ENCODE measurements at places on chromosomes 6 and 20.

GRCh38 chr20:49320460-49320859 is 42.6 kb upstream of the ZNFX1 start:
- DNase-seq, result no peak

DNA sequence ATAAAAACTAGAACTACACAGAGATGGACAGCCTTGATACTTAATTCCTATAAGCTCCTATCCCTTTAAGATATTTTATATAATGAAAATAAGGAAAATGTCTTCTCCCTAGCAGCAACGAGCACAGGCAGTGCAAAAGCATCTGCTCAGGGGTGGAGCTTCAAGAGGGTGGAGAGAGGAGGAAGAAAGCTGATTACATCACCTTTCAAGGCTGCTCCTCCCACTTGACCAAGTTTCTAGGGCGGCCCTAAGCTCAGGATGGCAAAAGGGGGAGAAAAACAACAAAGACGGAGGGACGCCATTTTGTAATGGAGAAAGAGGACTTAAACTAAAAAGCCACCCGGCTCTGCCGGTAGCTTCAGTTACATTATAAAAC is 2.2 kb downstream of the PPP1R10 start:
- DNase-seq, result peak; percentile 94

- DNase-seq, result no peak
Observed at GRCh38 chr20:53079828-53080686, 107.9 kb downstream of the TSHZ2 start.

- no peak for DNase-seq
Observed at GRCh38 chr6:158060455-158061360, 79.0 kb downstream of the SYNJ2 start.

DNA sequence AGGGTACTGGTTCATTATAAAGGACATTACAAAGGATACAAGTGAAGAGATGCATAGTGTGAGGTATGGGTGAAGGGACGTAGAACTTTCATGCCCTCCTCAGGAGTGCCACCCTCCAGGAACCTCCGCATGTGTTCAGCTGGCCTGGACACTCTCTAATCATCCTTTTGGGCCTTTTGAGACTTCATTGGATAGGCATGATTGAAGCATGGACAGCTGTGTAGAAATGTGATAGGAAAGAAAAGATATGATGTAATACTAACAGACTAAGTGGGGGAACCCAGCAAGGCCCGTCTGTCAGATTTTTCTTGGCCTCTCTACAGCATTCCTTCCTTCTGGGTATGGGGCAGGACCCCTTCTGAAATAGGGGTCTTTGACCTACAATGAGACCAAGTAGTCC is 31.1 kb downstream of the DOP1A start:
- DNase-seq, result no peak

GRCh38 chr20:57225197-57225733 is 41.2 kb downstream of the BMP7 start:
- no peak for DNase-seq

- DNase-seq, result no peak
Observed at GRCh38 chr6:15074806-15075205, 171.1 kb upstream of the JARID2 start.

DNA sequence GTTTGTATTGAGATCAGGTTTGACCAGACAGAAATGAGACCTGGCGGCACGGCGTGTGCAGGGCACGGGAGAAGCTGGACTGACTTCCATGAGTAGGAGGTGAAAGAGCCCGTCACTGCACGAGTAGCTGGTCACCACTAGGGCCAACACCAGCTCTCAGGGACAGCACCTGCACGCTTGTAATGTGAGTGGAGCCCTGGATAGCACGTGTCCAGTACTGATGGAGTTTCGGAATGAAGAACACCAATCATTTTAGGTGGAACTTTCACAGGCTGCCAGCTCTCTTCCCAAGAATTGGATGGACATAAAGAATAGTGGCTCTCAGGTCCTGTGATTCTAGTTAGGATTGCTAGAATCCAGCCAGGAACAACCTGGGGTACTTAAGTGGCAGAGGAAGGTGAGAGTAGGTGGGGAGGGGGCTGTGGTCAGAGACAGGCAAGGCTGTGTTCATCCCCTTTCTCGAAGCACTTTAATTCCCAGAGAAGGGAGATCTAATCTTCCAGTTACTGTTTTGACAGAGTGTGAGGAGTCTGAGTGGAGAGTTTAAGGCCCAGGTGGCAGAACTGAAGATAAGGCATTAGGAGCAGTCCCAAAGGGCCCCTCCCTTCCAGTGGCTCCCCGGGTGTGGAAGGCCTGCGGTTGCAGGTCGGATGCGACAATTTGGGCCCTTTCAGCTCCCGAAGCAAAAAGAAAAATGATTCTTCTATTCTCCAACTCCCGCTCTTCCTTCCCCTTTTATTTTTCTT is 314.8 kb downstream of the QKI start:
- DNase-seq, result no peak

GRCh38 chr6:55678330-55679224 is 99.6 kb upstream of the HMGCLL1 start:
- DNase-seq, result no peak

DNA sequence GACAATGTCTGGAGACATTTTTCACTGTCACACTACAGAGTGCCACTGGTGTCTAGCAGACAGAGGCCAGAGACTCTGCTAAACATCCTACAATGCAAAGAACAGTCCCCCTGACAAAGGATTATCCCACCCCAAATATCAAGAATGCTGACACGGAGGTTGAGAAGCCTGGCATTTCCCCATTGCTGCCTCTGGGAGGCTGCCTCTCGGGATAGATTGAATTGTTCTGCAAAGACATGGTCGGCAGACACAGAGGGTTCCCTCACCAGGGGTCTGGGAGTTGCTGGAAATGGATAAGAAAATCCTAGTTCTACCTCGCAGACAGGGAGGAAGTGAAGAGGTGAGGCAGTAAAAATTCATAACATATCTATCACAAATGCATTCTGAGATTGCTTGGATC is 166.4 kb upstream of the AGPAT4 start:
- DNase-seq, result no peak

- no peak for DNase-seq
Observed at GRCh38 chr6:143838395-143838794, 4.7 kb upstream of the LTV1 start.

DNA sequence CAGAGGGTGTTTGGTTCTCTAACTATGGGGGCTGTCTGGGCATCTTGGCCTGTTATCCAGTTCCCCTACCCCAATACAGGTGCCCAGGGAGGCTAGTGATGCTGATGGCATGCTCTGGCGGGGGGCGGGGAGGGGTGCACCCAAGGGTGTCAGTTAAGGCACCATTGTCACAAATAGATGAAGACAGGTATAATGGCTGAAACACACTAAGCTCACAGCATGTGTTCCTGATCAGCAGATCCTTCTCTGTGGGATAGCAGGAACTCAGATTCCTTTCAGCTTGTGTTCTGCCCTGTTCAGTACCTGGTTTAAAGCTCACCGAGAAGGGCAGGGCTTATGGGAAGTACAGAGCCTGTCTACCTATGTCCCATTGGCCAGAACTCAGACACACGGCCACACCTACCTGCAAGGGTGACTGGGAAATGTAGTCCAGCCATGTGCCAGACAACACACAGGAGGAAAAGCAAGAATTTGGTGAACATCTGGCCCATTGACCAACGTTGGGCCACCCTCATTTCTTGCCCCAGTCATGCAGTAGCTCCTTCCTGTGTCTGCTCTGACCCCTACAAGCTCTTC is 3.4 kb upstream of the RSPO4 start:
- peak; percentile 43 for DNase-seq

DNA sequence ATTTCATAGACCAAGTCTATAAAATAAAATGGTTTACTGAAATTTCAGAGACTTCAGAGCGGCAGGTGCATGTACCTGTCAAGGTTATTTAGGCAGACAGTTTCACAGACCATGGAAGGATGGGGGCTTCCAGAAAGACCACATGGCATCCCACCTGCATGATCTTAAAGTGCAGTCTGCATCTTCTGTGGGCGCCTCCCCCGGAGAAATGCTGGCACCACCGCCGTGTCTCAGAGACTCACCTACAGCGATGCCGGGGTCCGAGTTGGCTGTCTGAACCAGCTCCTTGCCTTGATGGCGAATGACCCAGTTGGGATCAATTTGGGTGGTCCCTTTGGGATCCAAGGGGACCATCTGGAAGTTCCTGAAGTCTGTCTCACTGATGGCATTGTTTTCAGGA is 30.6 kb downstream of the THBS2 start:
- DNase-seq, result peak; percentile 30

DNA sequence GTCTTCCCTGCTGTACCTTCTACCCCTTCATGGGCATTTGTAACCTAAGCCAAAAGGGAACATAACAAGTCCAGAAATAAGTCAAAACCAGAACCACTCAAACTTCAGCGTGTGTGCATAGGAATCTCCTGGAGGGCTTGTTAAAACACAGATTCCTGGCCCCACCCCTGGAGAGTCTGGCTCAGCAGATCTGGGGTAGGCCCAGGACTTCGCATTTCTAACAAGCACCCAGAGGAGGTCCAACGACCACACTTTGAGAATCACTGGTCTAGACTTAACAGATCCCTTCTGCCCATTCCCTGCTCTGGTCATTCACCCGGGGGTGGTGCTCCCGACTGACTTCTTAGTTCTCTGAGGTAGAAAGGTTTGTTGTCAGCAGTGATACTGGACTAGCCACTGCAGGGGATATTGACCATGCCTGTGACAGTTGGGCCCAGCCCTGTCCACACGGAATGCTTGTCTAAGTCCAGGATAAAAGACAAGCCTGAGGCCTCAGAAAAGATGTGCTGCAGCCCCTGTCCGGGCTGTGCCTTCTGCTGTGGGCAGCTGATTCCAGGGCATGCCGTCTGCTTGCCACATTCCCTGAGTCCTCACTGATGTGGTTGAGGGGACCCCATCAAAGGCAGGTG is 68.6 kb downstream of the SYNJ2 start:
- DNase-seq, result no peak

DNA sequence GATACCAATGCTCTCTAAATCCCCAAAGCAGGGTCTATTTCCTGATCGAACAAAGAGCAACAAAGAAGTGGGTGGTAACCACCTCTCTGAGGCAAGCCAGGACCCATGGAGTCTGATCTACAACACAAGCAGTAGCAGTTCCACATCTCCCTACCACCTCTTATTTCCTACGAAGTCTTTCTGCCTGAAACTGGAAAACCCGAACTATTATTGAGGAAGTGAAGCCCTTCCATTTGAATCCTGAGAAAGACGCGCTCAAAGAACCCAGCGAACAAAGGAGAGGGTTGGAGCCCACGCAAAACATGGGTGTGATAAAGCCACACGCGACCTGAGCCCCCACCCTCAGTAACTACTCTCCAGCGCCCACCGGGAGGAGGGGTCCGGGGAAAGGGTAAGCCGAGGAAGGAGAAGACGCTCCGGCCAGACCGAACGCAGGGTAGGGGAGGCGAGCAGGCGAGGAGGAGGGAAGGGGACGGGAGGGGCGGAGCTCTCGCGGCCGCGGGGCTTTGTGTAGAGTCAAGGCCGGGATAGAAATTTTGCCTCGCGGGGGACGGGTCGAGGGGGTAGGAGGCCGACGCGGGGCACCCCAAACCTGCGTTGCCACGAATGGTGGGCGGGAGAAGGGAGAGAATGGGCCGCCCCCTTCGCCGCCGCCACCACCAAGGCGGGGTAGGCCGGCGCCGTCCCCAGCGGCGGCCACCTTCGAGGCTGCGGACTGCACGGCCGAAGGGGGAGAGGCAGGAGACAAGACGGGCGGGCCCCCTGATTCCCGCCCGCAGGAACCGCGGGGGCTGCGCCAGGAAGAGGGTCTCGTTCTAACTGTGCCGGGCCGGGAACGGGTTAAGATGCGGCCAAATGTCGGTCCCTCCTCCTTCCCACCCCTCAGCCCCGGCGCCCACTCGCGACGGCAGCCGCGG is 802 bp downstream of the HDAC2 start:
- DNase-seq, result peak; percentile 68

DNA sequence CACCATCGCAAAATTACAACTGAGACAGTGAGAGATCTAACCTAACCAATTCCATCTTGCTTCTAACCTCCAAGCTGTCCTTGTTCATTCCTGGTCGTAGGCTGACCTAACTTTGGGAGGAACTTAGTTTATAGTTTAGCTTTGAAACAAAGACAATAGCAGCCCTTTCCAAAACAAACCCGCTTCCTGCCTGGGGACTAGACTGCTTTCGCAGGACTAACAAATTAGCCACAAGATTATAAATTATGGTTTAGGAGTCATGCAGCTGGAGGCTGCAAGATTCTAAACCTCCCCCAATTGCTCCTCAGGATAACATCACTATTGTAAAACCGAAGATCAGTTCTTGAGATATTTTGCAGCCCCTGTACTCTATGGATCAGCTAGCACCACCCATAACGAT is 63.2 kb downstream of the TRIM27 start:
- no peak for DNase-seq

GRCh38 chr20:51211191-51211590 is 188.3 kb upstream of the KCNG1 start:
- DNase-seq, result no peak

- no peak for DNase-seq
Observed at GRCh38 chr6:82720992-82721391, 344.6 kb downstream of the UBE3D start.

DNA sequence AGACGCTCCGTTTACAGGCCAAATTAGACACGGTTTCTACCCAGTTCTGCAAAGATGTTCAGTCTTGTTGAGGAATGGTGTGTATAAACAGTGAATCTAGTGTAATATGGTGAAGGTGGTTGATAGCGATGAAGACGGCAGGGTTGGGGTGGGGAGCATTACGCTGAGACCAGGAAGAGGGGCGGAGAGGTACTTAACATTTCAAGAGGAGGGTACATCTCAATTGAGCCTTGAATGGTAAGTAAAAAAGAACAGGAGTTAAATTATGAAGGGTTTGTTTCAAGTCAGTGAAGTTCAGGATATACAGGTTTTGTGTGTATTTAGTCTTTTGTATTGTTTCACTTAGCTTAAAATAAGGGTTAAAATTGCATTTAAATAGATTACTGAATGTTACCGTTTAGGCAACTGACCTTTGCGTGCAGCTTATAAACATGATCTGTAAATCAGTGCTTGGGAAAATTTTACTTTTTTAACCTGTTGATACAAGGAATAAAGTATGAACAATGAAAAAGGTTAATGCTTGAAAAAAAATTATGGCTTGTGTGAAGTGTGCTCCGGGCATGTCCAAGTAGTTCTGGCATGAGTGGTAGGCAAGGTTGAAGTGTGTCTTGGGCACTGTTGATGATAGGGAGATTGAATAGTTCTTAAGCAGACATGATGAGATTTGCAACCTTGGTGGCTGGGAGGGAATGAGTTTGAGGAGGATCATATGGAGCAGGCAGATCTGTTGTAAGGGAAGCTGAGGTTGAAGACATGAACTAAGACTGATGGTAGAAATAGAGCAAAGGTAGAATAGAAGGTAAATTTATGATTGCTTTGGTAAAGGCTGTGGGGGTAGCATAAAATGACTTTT is 842 bp downstream of the POLR1C start:
- DNase-seq, result no peak

GRCh38 chr6:156780102-156780641 is 3.0 kb downstream of the ARID1B start:
- peak; percentile 78 for DNase-seq

DNA sequence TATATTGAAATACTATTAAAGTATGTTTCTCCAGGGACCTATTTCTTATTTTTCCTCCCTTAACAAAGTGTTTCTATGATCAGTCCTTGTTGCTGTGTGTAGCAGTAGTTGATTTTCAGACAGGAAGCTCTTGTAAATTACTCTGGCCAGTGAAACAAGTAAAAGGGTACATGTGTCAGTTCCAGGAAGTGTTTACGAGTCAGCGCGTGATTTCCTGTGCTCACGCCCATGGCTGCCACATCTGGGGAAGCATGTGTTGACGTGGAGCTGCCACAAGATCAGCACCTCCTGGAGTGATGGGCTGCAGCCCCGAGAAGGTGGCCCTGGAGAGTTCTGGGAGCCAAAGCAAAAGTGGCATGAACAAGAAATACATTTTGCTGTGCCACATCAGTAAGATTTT is 38.6 kb upstream of the GGTLC1 start:
- peak; percentile 93 for DNase-seq

GRCh38 chr20:2749343-2749950 is 51.0 kb downstream of the CPXM1 start:
- DNase-seq, result peak; percentile 34

Measured in activated CD8-positive, alpha-beta memory T cell treated with anti-CD3 and anti-CD28 coated beads, Interleukin-2, amount 10 ng/mL, durations not matched to agents 7 days and 5 days (primary cell).